RPMI8226 (cell line): ENCODE measurements at places on chromosomes 13 and 19.

DNA sequence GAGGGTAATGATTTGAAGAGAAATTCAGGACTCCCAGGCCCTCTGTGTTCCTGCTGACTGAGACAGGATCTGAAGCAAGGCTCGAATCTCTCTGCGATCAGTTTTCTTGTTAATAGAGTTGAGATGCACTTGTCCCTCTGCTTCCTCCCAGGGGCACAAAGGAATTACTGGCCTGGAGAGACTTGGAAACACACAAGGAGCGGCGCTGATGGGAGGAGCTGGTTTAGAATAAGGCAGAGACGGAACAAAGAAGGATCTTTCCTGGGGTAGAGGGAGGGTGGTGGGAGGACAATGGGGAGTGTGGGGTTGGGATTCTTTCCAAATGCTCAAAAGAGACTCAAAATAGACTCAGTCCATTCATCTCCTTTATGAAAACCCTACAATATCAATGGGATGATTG, 719.1 kb downstream of the UQCRFS1 start:
- no peak for DNase-seq

DNA sequence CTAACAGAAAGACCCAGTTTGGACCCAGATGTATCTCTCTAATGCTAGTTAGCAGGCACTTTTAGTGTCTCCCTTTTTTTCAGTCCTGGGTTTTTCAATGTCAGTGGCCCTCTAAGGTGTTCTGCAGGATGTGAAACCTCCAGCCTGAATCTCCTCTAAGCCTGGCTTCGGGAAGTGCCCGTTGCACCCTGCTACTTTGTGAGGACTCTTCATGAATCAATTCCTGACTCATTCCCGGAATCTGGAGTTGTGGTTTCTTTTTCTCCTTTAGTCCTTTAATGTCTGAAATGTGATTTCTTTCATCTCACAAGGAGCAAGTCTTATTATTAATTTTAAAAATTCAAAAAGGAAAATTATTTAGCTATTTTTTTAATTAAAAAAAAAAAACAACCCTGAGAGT, 116.0 kb downstream of the ZNF536 start:
- no peak for DNase-seq

DNA sequence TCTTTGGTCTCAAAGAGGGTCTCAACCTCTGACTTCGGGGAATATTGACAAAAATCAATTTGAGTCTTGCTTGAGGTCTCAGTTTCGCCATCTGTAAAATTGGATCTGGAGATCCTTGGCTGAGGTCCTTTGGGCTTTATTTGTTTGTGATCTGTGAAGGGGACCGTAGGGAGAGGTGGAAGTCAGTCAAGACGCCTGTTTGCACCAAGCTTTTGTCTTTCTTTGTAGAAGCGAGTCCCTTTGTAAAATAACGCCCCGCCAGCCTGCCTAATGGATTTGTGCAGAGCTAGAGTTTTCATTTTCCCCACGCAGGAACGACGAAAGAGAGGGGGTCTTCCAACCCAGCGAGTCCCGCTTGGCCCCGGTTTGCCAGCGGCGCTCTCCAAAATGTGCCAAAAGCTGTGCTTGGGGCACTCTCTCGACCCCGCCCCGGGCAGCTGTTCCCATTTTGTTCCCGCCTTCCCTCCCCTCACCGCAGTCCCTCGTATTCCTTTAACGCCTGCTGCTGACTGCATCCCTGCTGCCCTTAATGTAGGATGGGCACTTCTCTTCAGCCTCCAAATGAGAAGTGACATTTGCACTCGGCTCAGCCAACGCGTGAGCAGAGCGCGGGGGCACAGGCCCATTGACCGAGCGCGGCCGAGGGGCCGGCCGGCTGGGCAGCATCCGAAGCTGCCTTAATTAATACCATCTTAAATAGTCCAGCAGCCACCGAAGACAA, 13.0 kb downstream of the ZIC5 start:
- no peak for DNase-seq

- no peak for DNase-seq
These were observed 1538.2 kb downstream of the UQCRFS1 start for GRCh38 chr19:27674701-27675100.

GRCh38 chr19:18176367-18177310, 3.0 kb downstream of the IFI30 start:
- no peak for DNase-seq

DNA sequence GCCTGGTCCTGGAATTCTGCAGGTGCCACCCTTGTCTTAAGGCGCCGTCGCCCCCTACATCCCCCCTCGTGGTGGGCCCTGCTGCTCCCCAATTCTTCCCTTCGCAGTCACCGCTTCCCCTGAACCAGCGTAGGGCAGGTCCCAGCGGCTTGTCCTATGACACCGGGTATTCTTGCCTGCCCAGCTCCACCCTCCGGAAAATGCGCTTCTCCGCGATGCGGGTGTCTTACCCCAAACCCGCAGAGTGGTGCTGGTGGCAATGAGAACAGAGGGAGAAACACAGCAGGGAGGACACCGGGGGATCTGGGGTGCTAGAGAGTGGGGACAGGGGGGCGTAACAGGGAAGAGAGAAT, 9.0 kb downstream of the ZNF808 start:
- no peak for DNase-seq
